ENCODE measurements at places on chromosomes 11 and 22.

DNA sequence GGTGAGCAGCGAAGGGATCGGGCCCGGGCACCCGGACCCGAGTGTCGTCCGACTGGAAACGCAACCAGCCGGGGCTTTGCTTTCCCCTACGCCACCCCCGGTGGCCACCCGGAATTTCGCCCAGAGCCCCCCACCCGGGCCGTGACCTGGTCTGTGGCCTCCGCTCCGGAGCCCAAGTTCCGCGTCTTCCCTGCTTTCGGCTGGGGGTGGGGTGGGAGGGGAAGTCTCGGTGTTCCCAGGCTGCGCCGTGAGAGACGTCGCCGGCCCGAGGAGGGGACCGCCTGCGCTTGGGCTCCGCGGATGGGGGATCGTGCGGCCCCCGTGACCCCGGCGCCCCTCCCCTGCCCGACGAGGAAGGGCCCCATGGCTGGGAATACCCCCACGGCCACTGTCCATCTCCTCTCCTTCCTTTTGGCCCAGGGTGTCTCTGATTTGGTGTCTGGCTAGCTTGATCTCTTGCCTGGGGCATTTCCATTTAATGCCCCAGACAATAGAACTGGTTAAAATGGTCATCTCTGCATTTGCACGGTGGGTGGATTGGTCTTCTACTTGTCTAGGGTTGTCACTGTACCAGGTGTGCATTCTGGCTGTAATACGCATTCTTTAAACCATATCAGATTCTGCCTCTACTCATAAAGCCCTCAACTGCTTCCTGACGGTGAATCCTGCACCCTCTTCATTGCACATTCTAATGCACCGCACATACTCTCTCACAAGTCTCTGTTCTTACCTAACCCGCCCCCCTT lies 789 bp downstream of the SIK2 start:
- DNase-seq: no peak

- DNase-seq: no peak
Observed at GRCh38 chr11:55658608-55659007, 3.4 kb upstream of the OR4C6 start.

- DNase-seq: no peak
Observed at GRCh38 chr11:73977856-73978519, 4.7 kb downstream of the UCP2 start.

DNA sequence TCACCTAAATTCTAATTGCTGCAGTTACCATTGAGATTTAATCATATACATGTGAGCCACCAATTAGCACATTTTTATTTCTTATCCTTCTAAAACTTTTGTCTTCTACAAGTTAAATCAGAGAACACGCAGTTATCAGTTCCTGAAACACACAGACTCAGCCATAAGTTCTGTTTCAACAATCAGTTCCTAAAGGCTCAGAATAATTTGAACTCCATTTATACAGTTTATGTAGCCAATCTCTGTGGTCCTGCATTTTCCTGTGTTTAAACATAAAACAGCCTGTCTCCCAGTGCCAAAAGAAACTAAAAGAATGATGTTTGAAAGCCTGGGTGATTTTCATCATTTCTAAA lies 2.9 kb downstream of the PLAAT3 start:
- DNase-seq: no peak

- DNase-seq: no peak
Observed at GRCh38 chr11:776263-776560, 1.1 kb downstream of the GATD1 start.

GRCh38 chr11:121082670-121083069 lies 18.4 kb upstream of the TECTA start:
- no peak for DNase-seq

GRCh38 chr11:123799438-123799837 lies 6.7 kb downstream of the OR6M1 start:
- no peak for DNase-seq

GRCh38 chr11:1624621-1625020 lies 2.7 kb upstream of the KRTAP5-4 start:
- DNase-seq: no peak

DNA sequence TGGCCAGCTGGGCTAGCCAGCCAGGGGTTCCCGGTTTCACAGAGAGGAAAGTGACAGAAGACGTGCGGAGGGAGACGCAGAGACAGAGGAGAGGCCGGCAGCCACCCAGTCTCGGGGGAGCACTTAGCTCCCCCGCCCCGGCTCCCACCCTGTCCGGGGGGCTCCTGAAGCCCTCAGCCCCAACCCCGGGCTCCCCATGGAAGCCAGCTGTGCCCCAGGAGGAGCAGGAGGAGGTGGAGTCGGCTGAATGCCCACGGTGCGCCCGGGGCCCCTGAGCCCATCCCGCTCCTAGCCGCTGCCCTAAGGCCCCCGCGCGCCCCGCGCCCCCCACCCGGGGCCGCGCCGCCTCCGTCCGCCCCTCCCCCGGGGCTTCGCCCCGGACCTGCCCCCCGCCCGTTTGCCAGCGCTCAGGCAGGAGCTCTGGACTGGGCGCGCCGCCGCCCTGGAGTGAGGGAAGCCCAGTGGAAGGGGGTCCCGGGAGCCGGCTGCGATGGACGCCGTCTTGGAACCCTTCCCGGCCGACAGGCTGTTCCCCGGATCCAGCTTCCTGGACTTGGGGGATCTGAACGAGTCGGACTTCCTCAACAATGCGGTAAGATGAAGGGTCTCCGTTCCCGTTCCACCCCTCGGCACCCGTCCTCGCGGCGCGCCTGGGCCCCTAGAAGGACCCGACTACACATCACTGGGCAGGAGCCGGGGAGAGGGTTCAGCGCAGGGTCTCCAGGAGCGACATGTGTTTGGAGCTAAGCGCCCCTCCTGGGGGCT lies at the start of gene CREB3L1:
Gene CREB3L1, plus strand, starts transcription at position 41 of the 765 bp plus-strand sequence. Its CDS starts 450 bp downstream, at position 491.
- no peak for DNase-seq

DNA sequence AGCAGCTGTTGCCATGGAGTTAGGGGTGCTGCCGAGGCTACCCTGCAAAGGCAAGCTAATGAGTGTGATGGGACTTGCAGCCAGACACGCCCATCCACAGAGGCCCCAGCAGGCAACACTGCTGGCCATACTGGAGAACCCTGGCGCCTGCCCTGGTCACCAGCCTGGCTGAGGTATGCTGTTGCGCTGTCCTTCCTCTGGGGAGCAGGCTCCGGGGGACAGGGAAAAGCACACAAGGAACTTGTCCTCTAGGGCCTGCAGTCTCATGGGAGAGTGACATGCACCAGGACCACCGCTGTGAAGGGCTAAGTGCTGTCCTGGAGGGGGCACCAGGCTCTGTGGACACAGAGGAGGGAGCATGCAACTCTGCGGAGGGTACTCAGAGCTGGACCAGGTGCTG lies 35.8 kb downstream of the TOM1 start:
- no peak for DNase-seq

GRCh38 chr11:57667117-57667735 lies 688 bp upstream of the ZDHHC5 start:
- DNase-seq: peak; percentile 82

- DNase-seq: peak; percentile 100
Observed at GRCh38 chr11:64284048-64284961, at the start of gene BAD. Gene BAD, minus strand, starts transcription at chr11:64284665. Its CDS starts 297 bp downstream, at chr11:64284368.

- DNase-seq: no peak
Observed at GRCh38 chr11:65641297-65642013, 3.6 kb downstream of the SIPA1 start.

- DNase-seq: no peak
Observed at GRCh38 chr11:88383447-88383846, 45.9 kb upstream of the CTSC start.

DNA sequence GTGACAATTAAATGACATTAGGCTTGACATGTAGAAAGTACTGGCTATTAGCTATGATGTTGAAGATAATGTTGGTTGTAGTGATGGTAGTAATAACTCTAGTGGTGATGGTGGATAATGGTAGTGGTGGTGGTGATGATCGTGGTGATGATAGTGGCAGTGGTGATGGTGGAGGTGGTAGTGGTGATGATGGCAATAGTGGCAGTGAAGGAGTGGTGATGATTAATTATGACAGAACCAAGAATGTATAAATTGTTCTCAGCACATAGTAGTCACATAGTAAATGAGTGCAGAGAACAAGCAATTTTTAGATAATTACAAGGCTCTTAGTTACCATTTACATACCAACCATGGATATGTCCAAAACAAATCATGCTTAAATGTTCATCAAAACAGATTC lies 5.3 kb upstream of the CD44 start:
- DNase-seq: no peak

- DNase-seq: no peak
Observed at GRCh38 chr11:68043029-68043348, 4.2 kb downstream of the TCIRG1 start.

DNA sequence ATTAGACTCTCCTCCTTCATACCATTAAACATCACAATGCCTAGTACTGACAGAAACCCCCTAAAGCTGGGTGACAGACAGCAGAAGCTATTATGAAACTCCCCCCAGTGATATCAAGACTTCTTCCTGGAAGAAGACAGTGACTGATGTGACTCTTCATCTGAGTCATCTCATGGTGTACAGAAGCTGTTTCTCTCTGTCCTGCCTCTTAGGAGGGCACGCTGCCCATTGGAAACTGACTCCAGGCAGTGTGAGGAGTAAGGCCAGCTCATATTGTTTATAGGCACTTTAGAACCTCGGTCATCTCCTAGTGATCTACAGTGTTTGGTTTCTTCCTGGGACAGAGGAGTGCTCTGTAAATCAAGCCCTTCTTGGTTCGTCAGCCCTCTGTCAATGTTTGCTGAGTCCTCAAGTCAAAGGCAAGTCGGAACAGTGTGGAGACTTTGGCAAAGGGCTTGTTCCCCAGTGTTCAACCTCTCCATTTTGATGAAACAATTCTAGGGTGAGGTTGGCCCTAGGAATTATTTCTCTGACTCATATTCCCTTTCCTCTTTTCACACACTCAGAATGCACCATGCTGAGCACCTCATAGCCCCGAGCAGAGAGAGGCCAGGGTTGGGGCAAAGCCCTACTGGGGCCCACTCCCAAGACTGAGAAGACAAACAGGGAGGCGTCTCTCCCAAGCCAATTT lies 172.5 kb upstream of the TMEM45B start:
- DNase-seq: no peak

GRCh38 chr11:59142530-59143507 lies at the start of gene FAM111A:
Gene FAM111A, plus strand, starts transcription at chr11:59142856. Its CDS starts 6,017 bp downstream, at chr11:59148873.
- DNase-seq: peak; percentile 53

- no peak for DNase-seq
Observed at GRCh38 chr11:79931692-79932091, 490.9 kb upstream of the TENM4 start.

GRCh38 chr11:20337526-20338154 lies 25.9 kb upstream of the HTATIP2 start:
- DNase-seq: peak; percentile 12

DNA sequence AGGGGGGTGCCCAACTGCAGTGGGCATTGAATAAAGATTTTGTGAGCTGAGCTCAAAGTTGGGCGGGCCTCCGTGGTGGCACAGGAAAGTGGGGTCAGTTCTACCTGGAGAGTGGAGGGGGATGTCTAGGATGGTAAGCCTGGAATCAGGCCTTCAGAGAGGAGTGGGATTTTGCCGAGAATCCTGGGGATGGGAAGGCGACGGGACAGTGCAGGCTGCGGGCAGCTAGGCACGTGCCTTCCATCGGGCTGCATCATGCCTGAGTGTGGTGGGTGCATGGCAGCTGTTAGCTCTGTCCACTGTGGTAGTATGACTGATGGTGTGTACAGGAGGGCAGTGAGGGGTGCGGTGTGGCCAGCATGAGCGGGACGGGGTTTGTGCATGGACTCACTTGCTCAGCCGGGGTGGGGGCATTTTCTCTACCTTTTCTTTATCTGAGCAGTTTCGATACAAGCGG lies 3.6 kb downstream of the SHANK3 start:
- no peak for DNase-seq

DNA sequence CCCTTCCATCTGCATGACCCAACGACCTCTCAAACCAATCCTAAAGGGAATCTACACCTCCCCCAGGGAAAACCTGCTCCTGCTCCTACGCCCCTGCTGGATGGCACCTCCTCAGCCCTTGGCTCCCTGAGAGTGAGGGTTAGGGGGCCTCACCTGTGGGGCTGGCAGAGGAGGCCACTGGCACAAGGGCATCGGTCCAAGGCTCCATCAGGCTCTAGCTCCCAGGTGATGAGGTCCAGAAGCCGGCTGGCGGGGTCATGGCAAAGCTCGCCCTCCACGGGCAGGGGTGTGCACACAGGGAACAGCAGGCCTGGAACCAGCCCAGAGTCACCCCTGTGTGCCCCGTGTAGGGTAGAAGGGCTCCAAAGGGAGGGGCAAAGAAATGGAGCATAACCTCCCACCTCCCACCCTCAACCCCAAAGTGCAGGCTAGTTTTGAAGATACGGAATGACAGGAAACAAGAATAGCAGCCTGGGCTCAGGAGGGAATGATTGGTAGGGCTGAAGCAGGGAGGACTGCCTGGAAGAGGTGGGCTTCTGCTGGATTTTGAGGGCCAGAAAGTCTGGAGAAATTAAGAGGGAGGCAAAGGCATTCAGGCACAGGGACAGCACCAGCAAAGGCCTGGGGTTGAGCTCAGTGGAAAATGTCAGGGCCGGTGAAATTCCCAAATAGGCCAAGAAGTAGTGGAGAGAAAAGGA lies 42.6 kb downstream of the DKK3 start:
- no peak for DNase-seq

All from GM12891 (cell line).